Pancreas (tissue), 10 donors: ENCODE measurements at places on chromosomes 13 and 19. TPM values are rescaled to one million over a fixed set of nuclear protein-coding genes. Genes with fewer than 3 reads are reported as not detected.

DNA sequence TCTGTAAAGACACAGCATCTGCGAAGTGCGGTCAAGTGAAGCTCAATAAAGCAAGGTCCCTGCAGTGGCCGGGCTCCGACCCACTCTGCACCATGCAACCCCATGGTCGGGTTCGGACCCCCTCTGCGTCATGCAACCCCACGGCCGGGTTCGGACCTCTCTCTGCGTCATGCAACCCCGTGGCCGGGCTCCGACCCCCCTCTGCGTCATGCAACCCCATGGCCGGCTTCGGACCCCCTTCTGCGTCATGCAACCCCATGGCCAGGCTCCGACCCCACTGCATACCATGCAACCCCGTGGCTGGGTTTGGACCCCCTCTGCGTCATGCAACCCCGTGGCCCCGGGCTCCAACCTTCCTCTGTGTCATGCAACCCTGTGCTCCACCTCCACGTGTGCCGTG lies 43.8 kb downstream of the CARS2 start:
- no peaks in the 10 kb centered on the region for H3K27me3 ChIP-seq
- no peak for DNase-seq
- H3K27ac ChIP-seq: no peak overlapping the region
- no peaks in the 10 kb centered on the region for H3K4me1 ChIP-seq

GRCh38 chr19:39132344-39132969 lies 6.9 kb downstream of the PAK4 start:
- H3K27ac ChIP-seq: no peak overlapping the region
- peaks cover 40% of the 10 kb centered on the region for H3K4me1 ChIP-seq
- H3K27me3 ChIP-seq: no peaks in the 10 kb centered on the region
- H3K4me3 ChIP-seq: no peak overlapping the region
- no peak for DNase-seq

DNA sequence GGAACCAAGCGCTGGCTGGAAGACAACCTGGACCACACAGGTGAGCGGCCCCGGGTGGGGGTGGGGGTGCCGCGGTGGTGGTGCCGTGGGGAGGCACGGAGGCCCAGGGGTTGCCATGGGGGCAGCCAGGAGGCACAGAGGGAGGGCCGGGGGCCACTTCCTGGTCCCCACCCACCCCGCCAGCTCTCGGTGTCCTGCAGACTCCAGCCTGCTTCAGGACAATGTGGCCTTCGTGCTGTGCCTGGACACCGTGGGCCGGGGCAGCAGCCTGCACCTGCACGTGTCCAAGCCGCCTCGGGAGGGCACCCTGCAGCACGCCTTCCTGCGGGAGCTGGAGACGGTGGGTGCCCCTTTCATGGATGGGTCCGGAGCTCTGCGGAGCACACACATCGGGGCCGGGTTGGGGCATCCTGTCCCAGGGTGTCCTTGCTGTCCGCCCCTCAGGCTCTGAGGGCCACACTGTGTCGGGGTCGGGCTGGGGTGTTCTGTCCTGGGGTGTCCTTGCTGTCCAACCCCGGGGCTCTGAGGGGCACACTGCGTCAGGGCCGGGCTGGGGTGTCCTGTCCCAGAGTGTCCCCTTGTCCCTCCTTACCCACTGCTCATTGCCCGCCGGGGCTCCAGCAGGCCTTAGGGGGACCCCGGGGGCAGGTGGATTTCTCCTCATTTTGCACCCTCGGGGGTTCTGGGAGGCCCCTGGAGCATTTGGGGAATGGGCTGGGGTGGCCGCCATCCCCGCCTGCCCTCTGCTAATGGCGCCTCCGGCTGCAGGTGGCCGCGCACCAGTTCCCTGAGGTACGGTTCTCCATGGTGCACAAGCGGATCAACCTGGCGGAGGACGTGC lies 18.3 kb downstream of the NCLN start:
- no peaks in the 10 kb centered on the region for H3K27me3 ChIP-seq
- peaks cover 8% of the 10 kb centered on the region for H3K36me3 ChIP-seq
- DNase-seq: no peak

GRCh38 chr13:21218351-21219035 lies 42.0 kb downstream of the MRPL57 start:
- H3K27ac ChIP-seq: no peak overlapping the region
- DNase-seq: no peak
- no peaks in the 10 kb centered on the region for H3K27me3 ChIP-seq
- H3K36me3 ChIP-seq: no peaks in the 10 kb centered on the region
- no peak overlapping the region for H3K4me3 ChIP-seq

DNA sequence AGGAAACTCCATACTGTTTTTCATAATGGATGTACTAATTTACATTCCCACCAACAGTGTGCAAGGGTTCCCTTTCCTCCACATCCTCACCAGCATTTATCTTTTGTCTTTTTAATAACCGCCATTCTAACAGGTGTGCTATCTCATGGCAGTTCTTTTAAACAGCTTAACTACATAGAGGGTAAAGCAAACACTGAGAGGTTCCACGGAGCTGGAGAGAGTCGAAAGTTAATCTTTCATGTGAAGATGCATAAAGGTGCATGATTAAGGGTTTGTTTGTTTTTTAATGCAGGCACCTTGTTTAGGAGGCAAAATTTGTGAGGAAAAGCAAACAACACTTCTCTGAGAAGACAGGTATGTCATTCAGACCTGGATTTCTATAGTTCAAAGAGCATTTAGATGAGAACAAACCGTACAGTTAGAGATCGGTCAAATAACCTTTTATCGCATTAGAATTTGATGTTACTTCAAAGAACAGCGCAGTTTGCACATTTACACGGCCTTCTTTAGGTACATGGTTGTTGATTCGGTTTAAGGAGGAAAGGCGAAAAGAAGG lies 193.9 kb downstream of the RBM26 start:
- H3K36me3 ChIP-seq: no peaks in the 10 kb centered on the region
- DNase-seq: no peak
- H3K4me1 ChIP-seq: no peaks in the 10 kb centered on the region
- no peak overlapping the region for H3K4me3 ChIP-seq
- no peaks in the 10 kb centered on the region for H3K27me3 ChIP-seq

DNA sequence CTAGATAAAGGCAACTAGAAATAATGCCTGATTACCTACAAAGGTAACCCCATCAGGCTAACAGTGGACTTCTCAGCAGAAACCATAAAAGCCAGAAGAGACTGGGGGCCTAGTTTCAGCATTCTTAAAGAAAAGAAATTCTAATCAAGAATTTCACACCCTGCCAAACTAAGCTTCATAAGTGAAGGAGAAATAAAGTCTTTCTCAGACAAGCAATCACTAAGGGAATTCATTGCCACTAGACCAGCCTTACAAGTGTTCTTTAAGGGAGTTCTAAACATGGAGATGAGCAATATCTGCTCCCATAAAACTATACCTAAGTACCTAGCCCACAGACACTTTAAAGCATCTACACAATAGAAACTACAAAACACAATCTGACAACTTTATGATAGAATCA lies 823.5 kb downstream of the PCDH17 start:
- DNase-seq: no peak
- no peaks in the 10 kb centered on the region for H3K36me3 ChIP-seq
- no peak overlapping the region for H3K27ac ChIP-seq
- no peaks in the 10 kb centered on the region for H3K27me3 ChIP-seq
- H3K4me1 ChIP-seq: no peaks in the 10 kb centered on the region
- no peak overlapping the region for H3K4me3 ChIP-seq

DNA sequence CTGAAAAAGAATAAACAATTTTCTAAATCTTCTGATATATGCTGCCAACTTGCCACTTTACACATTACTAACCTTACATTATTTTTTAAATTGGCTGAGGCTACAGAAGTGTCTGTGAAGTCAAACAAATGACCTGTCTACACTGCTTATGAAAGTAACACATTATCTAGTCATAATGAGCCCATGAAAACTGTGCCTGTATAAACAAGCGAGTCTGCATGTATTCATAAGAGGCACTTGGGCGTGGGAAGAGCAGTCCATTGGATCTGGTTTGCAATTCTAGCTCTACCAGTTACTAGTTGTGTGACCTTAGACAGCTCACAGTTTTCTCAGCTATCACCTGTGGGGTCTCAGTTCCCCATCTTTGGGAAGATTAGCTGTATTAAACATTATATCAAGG lies 3.1 kb downstream of the VPS36 start:
- H3K27me3 ChIP-seq: no peaks in the 10 kb centered on the region
- no peak overlapping the region for H3K27ac ChIP-seq
- H3K4me3 ChIP-seq: no peak overlapping the region
- H3K36me3 ChIP-seq: no peaks in the 10 kb centered on the region

The SLC25A41 gene
- 0.16 TPM for total RNA-seq

The ZNF557 gene
- total RNA-seq: 5.4 TPM

The HIF3A gene
- total RNA-seq: 1.1 TPM

The ZNF433 gene
- 3.9 TPM for total RNA-seq
